Kidney glomerular epithelial cell (primary cell): ENCODE measurements at places on chromosomes 16 and 17.
A peak's percentile ranks its signal among the peaks of the same experiment; 100 is the strongest.

GRCh38 chr17:8681170-8681949 is 50.8 kb upstream of the MYH10 start:
- DNase-seq, result no peak

DNA sequence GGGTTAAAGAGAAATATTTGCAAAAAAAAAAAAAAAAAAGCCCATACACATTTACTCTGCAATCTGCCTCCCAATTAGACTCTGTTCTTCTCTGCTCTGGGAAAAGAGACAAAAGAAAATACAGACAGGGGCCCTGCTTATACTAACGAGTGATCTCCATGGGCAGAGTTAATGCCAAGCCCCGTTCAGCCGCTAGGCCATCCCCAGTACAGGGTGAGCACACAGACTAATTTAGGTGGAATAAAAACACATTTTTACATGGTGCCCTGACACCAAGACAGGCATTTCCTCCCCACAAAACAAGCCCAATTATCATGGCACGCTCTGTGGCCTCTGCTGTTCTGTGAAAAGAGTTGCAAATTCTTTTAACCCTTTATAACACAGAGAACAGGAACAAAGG is 356.3 kb upstream of the C16orf82 start:
- no peak for DNase-seq

DNA sequence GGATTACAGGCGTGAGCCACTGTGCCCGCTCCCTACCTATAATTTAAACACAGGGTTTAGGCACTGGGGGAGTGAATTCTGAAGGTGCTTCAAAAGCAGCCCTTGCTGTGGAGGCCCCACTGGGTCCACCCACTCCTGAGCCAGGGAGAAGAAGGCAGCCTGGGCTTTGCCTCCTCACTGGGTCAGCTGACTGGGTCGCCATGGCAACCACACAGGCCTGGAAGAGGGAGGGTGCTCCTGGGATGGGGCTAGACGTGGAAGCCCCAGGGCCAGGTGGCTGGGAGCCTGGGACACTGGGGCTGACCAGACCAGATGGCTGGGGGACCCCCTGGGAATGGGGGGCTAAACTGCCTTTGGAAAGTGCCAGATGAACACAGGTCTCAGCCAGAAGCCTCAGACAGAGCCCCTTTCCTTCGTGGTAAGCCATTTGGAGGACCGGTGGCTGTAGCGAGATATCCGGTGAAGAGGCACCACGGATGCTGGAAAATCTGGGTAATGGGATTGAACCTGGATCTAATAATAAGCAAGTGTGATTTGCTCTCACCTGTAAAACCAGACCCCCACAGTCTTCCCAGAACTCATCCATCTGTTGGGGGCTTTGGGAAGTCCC is 32.9 kb downstream of the TRARG1 start:
- no peak for DNase-seq

DNA sequence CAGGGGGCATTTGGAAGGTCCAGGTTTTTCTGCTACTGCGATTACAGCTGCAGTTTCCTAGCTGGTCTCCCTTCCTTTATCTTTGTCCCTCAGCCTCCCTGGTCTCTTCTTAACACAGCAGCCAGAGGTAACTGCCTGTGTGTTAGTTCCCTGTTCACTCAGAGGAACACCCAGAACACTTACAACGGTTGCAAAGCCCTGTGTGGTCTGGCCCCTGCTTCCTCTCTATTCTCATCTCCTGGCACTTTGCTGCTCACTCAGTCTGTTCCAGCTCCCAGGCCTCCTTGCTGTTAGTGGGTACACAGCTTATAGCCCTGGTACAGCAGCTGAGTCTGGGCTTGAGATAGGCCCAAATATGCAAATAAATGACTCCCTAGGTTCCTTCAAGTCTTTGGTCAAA is 16.4 kb downstream of the NTN1 start:
- no peak for DNase-seq

- DNase-seq, result peak; percentile 85
Measured at GRCh38 chr17:8192070-8192815, 2.3 kb upstream of the BORCS6 start.

DNA sequence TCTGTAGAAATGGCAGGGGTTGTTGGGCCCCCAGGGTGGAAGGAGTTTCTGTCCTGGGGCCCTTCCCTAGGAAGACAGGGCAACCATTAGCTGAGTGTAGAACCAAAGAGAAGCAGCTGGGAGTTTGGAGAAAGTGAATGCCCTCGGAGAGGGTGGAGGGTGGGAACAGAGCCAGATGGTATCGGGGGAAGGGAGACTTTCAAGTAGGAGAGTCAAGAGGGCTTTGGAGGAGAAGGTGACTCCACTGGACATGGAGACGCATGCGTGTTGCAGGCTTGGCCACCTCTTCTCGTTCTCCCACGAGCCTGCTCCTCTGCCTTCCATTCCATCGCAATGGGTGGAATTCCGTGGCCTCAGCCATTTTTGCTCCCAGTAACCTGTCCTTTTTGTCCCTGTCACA is 19.4 kb downstream of the SLC47A1 start:
- no peak for DNase-seq

DNA sequence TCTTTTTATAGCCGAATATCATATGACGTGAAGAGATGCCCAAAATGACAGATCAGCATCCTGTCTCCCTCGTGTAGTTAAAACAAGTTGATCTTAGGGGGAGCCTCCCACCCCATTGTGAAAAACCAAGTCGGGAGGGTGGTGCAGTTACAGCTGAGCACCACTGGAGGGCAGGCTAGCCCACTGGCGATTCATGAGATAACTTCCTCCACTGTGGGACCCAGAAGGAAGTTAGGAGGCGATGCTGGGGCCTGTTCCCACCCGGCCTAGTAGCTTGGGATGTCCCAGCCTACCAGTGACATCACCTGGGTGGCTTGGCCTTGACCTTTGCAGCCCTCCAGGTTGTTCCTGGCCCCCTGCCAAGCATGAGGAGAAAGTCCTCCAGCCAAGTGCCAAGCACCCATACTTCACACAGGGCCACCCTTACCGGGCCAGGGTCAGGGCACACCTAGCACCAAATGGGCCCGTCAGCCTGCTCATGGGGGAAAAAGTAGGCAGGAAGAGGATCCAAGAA is 8.1 kb upstream of the CPNE2 start:
- peak; percentile 47 for DNase-seq

DNA sequence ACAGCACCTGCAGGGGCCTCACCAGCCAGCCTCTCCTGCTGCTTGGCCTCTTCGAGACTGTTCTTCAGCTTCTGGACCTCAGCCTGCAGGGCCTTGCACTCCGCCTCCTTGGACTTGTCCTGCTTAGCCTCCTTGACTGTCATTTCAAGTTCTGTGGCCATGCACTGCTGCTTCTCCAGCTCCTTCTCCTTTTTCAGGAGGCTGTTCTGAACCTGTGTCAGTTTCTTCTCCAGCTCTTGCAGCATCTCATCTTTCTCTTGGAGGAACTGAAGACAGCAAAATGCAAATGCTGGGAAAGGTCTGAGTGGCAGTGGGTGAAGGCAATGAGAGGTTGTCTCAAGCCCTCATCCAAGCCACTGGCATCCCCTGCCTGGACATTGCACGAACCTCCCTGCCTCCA is 39.1 kb downstream of the DHX38 start:
- no peak for DNase-seq

DNA sequence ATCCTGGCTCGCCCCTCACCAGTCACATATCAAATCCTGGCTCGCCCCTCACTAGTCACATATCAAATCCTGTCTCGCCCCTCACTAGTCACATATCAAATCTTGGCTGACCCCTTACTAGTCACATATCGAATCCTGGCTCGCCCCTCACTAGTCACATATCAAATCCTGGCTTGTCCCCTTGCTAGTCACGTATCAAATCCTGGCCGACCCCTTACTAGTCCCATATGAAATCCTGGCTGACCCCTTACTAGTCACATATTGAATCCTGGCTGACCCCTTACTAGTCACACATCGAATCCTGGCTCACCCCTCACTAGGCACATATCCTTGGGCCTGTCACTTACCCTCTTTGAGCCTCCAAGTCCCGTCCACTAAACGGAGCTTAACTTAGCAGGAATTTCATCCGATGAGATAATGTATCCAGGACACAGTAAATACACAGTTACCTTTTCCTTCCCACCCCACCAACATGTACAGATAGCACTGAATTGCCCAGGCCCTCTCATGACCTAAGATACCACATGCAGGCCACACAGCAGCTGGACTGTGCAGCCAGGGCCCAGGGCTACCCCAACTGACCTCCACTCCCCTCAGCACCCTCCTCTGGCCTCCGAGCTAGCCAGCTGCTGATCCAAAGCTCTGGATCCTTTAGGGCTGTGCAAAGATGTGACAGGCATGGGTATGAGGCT is 157.8 kb upstream of the RPH3AL start:
- DNase-seq, result no peak
